Right ventricle myocardium superior (tissue), 1 donor: ENCODE measurements at places on chromosomes 4 and X.

DNA sequence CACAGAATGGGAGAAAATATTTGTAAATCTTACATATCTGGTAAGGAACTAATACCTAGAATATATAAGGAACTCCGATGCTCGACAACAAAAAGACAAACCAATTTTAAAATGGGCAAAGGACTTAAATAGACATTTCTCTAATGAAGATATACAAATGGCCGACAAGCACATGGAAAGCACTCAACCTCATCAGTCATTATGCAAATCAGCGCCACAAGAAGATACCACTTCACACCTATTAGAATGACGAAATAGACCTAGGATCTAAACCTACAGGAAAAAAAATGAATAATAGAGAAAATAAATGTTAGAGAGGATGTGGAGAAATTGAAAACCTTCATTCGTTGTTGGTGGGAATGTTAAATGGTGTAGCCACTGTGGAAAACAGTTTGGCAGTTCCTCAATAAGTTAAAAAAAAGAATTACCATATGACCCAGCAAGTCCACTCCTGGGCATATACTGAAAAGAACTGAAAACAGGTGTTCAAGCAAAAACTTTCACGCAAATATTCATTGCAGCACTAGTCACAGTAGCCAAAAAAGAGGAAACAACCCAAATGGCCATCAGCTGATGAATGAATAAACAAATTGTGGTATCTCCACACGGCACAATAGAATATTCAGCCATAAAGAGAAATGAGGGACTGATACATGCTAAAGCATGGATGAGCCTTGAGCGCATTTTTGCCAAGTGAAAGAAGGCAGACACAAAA is 57.3 kb upstream of the WDR19 start:
- DNase-seq, result no peak

DNA sequence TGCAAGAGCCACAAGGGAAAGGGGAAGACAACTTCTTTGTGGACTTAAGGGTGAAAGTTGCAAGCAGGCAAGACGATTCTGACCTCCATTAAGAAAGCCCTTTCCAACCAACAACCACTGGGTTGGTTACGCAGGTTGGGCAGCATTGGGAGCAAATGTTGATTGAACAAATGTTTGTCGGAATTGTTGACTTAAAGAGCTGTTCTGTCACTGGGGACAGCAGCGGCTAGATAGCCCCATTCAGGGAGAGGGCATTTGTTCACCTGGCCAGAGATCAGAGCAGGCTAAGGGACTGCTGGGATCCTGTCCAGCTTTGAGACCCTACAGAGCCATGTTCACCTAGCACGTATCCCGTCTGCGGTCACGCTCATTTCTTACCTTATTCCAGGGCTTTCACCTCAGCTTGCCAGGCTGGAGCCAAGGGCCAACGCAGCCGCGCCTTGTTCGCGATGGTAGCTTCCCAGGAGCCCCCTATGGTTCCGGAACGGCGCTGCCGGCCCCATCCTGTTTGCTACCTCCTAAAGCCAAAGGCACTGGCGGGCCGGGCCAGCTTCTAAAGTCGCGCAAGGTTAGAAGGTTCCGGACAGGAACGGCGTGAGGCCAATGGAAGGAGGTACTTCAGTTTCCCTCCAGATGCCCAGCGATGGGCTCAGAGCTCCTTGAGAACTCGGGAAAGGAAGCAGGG is 24.6 kb downstream of the F9 start:
- peak; percentile 22 for DNase-seq

- no peak for DNase-seq
Measured at GRCh38 chr4:119041951-119042560, 93.6 kb upstream of the MYOZ2 start.

DNA sequence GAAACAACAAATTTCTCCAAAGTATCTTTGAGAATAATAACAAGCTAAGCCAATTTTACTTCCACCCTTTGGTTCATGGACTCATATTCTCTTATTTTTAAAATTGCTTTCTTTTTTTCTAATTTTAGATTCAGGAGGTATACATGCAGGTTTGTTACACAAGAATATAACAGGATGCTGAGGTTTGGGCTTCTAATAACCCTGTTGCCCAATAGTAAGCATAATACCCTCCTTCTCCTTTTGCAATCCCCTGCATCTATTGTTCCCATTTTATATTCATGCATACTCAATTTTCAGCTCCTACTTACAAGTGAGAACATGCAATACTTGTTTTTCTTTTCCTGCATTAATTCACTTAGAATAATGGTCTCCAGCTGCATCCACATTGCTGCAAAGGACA is 202.3 kb upstream of the FSTL5 start:
- DNase-seq, result no peak

DNA sequence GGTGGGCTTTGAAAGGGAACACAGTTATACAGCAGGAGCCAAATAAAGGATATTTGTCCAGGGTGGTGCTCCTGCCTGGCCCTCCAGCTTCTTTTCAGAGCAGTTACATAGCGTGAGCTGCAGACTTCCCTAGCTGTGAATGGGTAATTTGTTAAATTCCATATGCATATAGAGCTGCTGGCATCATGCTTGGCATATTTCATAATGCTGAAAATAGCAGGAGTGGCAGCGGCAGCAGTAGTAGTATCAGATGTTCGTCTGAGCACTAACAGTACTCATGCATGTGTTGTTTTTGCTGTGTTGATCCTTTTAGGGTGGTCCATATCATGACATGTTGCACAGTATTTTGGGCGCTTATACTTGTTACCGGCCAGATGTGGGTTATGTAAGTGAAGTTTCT is 33.6 kb upstream of the TADA2B start:
- no peak for DNase-seq

GRCh38 chrX:46251755-46252154 is 293.5 kb downstream of the ZNF674 start:
- no peak for DNase-seq

GRCh38 chr4:24240655-24241054 is 343.7 kb downstream of the DHX15 start:
- DNase-seq, result no peak

GRCh38 chr4:93671093-93671492 is 157.5 kb upstream of the ATOH1 start:
- DNase-seq, result no peak

DNA sequence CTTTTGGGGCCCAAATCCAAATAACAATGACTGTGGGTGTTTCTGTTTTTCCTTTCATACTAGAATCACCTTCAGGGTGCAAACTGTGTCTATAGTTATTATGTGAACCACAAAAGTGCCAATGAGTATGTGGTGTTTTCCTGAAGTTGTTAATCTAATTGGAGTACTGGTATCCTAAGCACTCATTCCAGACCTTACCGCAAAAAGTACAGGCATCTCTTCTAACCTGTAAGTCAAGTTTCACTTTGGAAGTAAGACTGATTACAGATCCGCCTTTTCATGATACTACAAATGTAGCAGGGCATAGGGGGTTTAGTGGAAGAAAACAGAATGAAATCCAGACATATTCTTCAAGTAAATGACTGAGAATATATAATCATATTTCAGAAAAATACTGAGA is 16.1 kb downstream of the COQ2 start:
- no peak for DNase-seq

DNA sequence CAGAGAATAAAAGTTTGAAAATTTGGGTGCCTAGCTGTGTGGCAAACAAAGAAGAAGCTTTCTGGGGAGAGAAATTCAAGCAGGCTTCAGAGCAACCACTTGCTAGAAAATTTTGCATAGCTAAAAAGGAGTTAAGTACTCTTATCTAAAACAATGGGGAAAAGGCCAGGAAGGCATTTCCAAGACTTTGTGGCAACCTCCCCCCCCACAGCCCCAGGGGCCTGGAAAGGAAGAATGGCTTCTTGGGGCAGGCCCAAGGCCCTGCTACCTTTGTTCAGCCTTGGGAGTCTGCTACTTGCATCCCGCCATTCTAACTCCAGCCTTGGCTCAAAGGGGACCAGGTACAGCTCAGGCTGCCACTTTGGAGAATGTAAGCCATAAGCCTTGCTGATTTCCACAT is 102.2 kb downstream of the PTCHD1 start:
- no peak for DNase-seq

DNA sequence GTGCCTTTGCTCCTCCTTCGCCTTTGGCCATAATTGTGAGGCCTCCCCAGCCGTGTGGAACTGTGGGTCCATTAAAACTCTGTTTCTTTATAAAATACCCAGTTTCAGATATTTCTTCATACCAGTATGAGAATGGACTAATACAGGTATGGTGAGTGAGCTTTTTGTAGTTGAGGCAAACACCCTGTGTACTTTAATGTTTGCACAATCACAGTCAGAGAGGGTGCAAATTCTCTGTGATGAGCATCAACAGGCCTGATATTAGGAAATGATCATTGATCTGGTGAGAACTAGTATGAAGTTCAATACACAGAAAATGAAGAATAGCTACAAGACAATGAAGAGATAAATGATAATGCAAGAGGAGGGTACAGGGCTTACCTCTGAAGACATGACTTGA is 744.6 kb downstream of the RPA4 start:
- no peak for DNase-seq

- no peak for DNase-seq
Measured at GRCh38 chr4:11365039-11365438, 63.7 kb downstream of the HS3ST1 start.

DNA sequence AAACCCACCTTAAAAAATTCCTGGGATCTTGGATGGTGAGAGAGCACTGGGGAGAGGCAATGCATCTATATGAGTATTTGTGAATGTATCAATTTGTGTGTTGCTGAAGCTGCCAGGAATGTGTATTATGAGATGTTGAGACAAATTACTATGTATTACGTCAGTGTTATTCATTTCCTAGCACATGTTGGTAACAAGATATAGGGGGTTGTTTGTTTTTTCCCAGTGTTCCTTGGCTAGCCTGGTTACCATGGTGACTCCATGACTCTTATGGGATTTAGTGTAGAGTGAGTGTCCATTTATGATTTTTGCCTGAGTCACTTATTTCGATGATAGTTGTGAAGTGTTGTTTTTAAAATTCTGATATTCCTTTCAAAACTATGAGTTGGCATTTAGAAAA is 65.6 kb downstream of the RAB40A start:
- DNase-seq, result no peak

- DNase-seq, result peak; percentile 61
Measured at GRCh38 chrX:120365320-120365719, 3.4 kb downstream of the ATP1B4 start.

DNA sequence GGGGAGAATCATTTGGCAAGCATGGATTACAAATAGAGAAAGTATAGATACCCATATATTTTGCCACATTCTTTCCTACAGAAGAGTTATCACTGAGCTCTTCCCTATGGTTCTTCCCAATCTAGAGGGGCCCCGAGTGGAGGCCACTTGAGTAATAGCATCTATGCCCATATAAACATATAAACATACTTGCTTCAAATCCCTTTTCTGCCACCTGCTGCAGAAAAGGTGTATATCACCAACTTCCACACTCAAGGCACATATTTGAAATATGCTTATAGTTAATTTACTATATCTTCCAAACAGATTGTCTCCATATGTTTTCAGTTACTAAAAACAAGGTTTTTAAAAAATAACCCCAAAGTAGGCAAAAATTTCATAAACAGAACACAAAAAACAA is 642.8 kb upstream of the DIPK2B start:
- DNase-seq, result no peak

DNA sequence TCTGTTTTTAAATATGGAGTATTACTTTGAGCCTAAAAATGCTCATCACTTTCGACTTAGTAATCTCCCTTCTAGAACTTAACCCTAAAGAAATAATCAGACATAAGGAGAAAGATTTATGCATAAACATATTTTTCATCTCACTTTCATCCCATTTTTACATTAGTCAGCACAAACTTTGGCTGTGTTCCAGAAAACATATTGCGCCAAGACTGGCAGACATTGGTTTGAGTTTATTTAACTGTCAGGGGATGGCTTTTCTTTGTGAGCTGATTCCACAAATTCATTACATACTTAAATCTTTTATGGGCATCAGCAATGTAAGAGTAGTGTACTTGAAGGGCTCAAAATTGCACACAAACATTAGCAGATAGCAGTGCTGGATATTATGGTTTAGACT is 23.7 kb downstream of the MAOA start:
- no peak for DNase-seq

- no peak for DNase-seq
Measured at GRCh38 chr4:46389301-46389775, 590 bp downstream of the GABRA2 start.

DNA sequence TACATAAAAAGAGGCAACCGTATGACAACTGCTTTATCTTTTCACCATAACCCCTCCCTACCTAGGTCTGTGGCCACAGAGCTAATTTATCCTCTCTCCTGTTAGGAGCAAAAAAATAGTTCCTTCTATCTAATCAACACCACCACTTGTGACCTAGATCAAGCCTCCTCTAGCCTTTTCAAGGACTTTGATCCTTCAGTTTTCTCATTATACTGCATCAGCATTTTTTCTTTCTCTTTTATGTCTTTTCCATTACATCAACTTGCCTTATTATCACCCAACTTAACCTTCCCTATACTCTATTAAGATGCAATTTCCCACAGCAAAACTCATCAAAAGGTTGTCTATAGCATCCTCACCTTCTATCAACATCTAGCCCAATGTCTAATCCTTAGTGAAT is 211.0 kb downstream of the ANKRD50 start:
- no peak for DNase-seq

- DNase-seq, result no peak
Measured at GRCh38 chr4:73763877-73764276, 23.5 kb downstream of the CXCL8 start.

DNA sequence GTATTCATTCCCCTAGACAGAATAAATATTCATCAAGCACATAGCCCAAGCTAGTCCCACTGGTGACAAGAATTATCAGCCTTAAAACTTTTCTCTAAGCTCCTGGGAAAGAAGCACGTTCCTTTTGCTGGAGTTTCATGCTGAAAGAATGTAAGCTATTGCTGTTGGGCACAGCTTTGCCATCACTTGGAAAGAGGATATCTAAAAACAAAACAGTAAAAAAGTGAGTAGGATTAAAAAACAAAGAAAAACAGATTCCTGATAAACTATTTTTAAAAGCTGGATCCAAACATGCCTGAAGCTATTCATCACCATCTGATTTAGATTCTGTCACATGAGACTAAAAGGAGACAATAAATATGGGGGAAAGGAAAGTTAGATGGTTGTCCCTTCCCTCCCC is 176.8 kb downstream of the SCFD2 start:
- DNase-seq, result no peak

GRCh38 chr4:138078253-138078652 is 163.9 kb downstream of the SLC7A11 start:
- DNase-seq, result no peak

DNA sequence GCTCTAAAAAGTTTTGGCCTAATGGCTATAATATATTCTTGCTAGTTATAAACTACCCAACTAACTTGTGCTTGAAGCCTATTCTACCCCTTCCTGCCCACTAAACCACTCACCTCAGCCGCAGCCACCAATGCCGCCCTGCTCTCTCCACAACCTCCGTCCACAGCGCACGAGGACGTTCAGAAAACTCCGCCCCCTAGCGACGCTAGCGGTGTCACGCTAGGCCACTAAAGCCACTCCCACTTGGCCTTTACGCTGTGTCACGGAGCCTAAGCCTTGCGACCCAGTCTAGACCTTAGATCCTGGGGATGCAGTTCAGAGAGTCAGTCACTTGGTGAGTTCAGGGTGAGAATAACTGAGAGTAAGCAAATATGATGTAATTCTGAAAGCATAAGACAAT is at the start of gene TEX11:
TSS of gene TEX11 (minus strand) at position 171 of the 400 bp plus-strand sequence. CDS start 922 bp downstream, outside the sequence.
- no peak for DNase-seq

- peak; percentile 57 for DNase-seq
Measured at GRCh38 chr4:120839974-120840751, 82.4 kb downstream of the PRDM5 start.
